GM12864 (cell line): ENCODE measurements at places on chromosomes 1 and 21.

- no peak for DNase-seq
Measured at GRCh38 chr1:160742428-160743127, 3.5 kb downstream of the SLAMF7 start.

DNA sequence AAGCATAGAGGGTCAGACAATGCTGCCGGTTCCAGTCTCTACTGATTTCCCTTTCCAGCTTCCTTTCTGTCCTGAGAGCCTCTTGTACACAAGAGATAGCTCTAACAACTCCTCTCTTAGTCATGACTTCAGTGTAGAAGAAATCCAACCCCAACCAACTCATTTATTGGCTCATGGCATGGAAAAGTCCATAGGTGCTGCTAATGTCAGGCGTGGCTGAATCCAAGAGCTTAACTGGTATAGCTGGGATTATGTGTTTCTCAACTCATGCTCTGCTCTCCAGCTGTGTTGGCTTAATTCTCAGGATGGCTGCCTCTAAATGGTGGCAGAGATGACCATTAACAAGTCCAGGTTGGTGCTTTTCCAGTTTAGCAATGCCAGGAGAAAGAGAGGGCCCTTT, 12.4 kb upstream of the THRAP3 start:
- DNase-seq = no peak

GRCh38 chr1:40567825-40568224, 36.4 kb downstream of the ZNF684 start:
- DNase-seq = no peak

- DNase-seq = no peak
Measured at GRCh38 chr1:40241362-40241761, 6.4 kb upstream of the TMCO2 start.

DNA sequence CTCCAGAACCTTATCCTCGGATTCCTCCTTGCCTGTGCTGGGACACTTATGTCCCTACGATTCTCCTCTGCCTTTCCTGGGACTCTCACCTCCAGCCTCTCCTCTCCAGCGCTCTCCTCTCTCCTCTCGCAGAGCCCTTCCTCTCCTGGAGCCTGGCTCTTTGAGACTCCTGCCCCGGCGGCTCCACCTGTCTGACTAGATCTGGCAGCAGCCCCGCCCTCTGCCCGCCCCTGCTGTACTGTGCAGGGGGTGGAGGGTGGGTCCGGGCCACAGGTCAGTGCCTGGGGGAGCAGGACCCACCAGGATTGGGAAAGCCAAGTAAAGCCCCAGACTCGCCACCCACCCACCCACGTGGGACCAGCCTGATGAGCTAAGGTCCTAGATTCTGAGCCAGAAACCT, 1.6 kb downstream of the ELOVL1 start:
- DNase-seq = no peak

GRCh38 chr1:31831397-31832378, 15.9 kb upstream of the SPOCD1 start:
- DNase-seq = no peak

- no peak for DNase-seq
Measured at GRCh38 chr1:6601923-6602668, 573 bp downstream of the KLHL21 start.

DNA sequence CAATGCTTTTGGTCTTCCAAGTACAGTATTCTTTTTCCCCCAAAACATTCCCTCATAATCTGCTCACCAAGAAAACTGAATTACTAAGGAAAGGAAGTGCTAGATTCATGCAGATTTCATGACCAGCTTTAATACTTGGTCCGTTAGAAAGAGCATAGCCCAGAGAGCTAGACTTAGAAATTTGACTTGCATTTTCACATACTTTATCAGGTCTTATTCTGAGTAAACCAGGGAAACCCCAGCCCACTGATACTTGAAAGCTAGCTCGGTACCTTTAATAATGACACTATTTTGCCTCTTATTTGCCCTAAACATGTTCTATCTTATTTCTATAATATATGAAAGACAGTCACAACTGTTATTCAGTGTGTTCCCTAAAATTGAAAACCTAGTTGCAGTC, 204.5 kb downstream of the TTLL7 start:
- peak; percentile 3 for DNase-seq

GRCh38 chr1:212955098-212955497, 4.8 kb downstream of the VASH2 start:
- no peak for DNase-seq

DNA sequence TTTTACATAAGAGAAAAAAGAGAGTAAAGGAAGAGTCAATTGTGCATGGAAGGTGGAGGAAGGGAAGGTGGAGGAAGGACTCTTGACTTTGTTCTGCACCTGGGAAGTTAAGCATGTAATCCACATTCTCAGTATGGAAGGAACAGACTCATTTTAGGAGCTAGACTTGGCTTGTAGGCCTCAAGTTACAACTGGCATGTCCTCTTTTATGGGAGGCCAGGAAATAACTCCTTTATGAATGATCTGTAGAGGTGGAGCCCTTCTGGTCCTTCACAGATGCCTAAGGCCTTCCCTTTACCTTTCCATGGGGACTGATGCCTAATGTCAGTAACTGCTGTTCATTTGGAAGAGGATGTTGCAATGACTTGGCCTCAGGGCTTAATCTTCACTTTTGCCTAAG, 29.4 kb upstream of the CCSAP start:
- no peak for DNase-seq

DNA sequence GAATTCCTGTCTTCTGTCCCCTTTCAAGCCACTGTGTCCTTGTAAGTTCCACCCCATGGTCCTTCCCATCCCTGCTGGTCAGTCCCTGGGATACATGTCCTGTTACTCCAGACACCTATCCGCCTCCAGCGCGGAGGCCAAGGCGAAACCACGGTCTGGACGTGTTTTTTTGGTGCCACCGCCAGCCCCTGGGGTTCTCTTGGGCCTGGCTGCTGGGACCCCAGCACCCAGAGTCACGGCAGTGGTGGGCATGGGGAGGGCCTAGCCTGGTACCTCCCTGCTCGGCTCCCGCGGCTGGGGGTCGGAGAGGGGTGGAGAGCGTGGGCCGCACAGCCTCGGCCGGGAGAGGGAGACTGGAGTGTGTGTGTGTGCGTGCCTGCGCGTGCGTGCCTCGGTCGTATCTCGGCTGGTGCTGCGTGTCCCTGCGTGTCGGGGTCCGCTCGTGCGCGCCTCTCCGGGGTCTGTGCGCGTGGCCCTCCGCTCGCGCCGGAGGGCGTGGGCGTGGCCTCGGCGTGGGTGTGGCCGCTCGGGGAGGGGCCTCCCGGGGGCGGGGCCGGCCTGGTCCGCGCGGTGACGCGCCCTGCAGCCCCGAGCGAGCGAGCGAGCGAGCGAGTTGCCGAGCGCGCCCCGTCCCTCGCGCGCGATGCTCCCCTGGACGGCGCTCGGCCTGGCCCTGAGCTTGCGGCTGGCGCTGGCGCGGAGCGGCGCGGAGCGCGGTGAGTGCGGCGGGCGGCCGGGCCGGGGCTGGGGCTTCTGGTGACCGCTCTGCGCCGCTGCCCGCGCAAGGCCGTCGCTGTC, at the start of gene VWA1:
VWA1 (plus strand) TSS at position 585 of the 798 bp plus-strand sequence; CDS start at position 644, 59 bp downstream.
- DNase-seq = no peak

GRCh38 chr21:46317710-46318463, 5.8 kb downstream of the C21orf58 start:
- no peak for DNase-seq

DNA sequence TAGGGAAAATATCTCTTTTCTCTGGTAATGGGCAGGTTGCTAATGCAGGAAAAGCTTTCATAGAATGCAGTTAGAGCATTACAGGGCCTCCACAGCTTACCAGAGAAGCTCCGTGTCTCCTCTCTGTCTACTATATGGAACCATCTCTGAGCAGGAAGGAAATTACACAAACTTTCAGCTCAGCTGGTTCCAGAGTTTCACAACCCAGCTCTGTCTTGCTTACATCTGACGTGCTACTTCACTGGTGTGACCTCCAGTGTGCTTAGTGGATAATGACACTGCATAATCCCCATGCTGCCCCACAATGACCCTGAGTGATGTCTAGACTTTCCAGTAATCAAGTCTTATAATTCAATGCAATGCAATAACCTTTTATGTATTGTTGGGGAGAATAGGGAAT, 4.3 kb upstream of the FGGY start:
- peak; percentile 35 for DNase-seq

DNA sequence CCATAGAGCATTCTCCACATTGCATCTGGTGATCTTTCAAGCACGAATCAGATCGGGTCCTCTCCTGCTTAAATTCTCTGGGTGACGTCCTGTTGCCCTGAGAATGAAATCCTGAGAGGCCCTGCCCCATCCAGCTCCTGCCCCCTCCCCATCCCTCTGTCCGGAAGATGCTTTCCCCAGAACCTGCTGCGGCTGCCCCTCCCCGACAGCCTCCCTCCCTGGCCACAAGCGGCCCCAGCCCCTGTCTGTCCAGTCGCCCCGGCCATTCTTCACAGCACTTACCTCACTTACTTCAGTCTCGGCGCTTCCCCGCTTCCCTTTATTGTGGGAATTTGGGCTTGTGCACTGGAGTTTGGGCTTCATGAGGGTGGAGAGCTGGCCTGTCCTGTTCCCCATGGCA, 40.3 kb downstream of the TAS1R2 start:
- DNase-seq = no peak

DNA sequence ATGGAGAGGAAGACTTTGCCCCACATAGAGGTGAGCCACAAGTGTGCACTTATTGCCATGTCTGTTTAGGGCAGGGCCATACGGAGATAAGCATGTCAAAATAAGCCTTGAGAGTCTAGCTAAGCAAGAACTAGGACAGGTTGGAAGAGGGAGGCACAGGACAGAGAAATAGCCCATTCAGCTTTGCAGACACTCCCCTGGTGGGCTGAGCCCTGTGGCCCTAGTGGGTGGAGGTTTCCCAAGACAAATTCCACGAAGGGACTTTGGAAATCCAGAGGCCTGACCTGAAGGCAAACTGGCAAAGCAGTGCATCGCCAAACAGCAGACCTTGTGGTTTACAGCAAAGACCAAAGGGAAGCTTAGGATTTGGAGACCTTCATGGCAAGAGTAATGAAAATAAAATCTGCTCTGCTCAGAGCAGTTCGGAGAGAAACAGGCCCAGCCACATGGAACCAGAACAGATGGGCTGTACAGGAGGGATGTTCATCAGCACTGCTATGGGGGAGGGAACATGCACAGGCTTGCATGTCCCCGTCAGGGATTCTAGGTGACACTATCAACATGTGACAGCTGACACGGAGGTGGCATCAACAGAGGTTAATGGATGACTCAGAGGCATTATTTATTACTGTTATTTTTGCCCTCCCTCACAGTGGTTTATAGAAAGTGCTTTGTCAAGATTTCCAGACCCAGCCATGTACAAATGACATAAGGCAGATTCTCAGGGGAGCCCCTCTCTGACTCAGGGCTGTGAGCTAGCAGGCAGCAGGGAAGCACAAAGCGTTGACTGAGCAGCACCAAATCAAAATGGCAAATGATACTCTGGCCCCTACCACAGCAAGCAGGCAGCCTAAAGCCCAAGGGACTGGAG, 90.1 kb upstream of the IRF2BP2 start:
- peak; percentile 42 for DNase-seq

GRCh38 chr21:42545745-42546144, 32.1 kb downstream of the SLC37A1 start:
- DNase-seq = no peak

DNA sequence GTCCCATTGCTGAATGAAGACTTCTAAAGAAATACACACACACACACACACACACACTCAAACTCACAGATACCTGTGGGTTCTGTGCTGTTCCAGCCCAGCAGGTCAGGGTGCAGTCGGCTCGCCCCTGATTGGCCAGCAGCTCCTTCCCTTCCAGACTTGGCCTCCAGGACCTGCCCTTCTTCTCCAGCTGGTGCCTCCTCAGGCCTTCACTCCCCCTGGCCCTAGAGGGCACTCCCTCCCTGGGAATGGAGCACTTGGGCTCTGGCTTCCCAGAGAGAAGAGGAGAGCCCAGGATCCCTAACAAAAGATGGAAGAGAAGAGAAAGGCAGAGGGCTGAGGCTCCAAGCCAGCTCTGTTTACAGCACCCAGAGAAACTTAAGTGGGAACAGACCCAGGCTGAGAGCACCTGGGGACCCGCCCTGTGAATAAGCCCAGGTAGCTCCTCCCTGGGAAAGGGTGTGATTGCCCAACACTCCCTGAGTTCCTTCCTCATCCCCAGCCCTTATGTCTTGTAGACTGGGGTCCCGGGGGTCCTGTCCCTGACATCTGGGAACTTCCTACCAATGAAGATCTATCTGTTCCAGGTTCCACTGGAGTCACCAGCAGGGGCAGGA, at the start of gene PGLYRP3:
PGLYRP3 (minus strand) TSS at position 383 of the 617 bp plus-strand sequence. CDS start 2,287 bp downstream, outside the sequence.
- no peak for DNase-seq

DNA sequence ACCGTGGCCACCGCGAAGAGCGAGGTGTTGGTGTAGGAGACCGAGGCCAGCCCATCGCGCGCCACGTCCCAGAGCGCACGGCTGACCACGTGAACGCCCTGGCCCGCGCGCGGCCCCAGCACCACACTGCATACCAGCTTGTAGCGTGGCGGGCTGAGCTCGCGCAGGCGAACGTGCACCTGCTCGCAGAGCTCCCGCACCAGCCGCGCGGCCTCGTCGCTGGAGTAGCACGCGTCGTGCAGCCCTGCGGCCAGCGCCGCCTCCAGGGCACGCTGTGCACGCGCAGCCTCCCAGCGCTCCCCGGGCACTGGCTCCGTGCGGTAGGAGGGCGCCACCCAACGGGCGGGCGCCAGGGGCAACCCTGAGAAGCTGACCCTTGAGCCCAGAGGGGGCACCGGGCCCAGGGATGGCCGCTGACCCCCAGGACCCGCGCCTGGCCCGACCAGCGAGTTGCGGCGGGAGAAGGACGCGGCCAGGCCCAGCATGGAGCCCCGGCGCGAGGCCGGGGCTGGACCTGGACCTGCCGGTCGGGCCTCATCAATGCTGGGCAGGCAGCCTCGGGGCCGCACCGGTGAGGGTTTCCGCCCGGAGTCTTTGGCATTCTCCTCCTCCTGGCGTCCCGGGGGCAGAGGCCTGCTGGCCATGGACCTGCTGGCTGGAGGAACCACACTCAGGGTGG, 987 bp downstream of the DYNLT4 start:
- no peak for DNase-seq

DNA sequence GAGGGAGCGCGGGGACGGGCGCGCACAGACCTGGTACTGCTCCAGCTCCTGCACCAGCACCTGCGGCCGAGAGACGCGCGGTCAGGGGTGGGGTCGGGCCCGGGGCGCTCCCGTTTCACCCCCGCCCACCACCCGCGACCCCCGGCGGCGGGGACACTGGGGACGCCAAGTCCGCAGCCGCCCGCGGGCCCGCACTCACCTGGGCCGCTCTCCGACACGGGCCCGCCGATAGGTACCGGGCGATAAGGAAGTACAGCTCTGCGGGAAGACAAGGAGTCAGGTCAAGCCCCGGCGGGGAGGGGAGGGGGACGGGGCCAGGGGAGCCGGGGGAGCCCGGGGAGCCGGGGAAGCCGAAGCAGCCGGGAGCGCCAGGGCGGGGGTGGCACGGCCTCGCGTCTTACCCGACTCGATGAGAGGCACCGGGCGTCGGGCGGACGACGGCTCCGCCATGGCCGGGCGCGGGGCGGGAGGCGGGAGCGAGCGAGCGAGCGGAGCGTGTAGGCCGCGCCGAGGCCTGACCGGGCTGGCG, 326 bp downstream of the BRWD1 start:
- DNase-seq = no peak

DNA sequence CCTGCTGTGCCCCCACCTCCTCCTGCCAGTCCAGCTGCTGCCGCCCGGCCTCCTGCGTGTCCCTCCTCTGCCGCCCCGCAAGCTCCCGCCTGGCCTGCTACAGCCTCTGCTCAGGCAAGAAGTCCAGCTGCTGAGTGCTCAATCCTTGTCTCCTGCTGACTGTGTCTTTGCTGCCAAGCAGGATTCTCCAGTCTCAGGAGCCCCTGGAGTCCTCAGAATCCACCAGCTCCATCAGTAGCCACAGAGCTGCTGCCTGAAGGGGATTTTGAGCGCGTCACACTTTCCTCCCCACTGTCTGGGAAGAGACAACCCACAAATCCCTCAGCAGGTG, 973 bp downstream of the KRTAP10-11 start:
- no peak for DNase-seq
